ENCODE measurements at places on chromosomes 13 and 19.

DNA sequence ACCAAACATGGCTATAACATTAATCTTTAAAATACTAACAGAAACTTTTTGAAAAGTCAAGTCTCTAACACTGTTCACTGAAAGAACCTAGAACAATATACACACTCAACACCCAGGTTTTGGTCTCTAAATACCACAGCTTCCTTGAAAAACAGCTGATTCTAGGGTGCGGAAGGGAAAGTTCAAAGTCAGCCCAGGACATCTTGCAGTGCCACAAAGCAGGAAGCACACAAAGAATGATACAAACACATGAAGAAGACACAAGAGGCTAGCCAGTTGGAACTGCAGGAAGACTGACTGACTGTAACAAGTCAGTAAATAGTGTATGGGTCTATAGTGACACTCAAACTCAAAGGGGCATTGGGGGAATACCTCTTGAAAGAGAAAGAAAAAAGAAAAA is 4.6 kb downstream of the DEDD2 start:
- peaks cover 62% of the 10 kb centered on the region for H3K36me3 ChIP-seq
- H3K27ac ChIP-seq, result no peak overlapping the region
- peaks cover 29% of the 10 kb centered on the region for H3K4me1 ChIP-seq

GRCh38 chr19:2290441-2291184 is 8.6 kb upstream of the PEAK3 start:
- no peaks in the 10 kb centered on the region for H3K27me3 ChIP-seq
- H3K27ac ChIP-seq, result no peak overlapping the region
- H3K4me1 ChIP-seq, result peaks cover 49% of the 10 kb centered on the region
- peak overlapping the region; percentile 71 for H3K4me3 ChIP-seq
- peak; percentile 76 for DNase-seq

GRCh38 chr19:55625004-55625326 is 599 bp upstream of the ZNF784 start:
- no peaks in the 10 kb centered on the region for H3K36me3 ChIP-seq
- no peaks in the 10 kb centered on the region for H3K27me3 ChIP-seq
- peak overlapping the region; percentile 87 for H3K27ac ChIP-seq
- H3K4me1 ChIP-seq, result peaks cover 14% of the 10 kb centered on the region
- H3K4me3 ChIP-seq, result peak overlapping the region; percentile 47
- DNase-seq, result no peak

GRCh38 chr13:50244713-50245574 is 229.7 kb downstream of the KCNRG start:
- no peak for DNase-seq
- H3K36me3 ChIP-seq, result no peaks in the 10 kb centered on the region
- no peak overlapping the region for H3K27ac ChIP-seq
- no peak overlapping the region for H3K4me3 ChIP-seq

DNA sequence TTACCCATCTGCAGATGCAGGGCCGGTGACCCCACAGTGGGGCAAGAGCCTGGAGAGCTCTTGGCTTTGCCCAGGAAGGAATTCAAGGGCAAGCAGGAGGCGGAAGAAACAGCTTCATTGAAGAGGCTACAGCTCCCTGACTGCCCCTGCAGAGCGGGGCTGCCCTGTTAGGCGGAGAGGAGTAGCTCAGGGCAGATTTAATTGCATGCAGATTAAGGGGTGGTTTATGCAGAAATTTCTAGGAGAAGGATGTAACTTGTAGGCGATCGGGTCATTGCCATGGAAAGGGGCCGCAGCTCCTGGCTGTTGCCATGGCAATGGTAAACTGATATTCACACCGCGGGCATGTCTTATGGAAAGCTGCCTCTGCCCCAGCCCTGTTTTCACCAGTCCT is 94.1 kb downstream of the ATP11A start:
- H3K27me3 ChIP-seq, result no peaks in the 10 kb centered on the region
- no peak overlapping the region for H3K4me3 ChIP-seq
- no peak overlapping the region for H3K27ac ChIP-seq
- DNase-seq, result no peak
- H3K36me3 ChIP-seq, result peaks cover 2% of the 10 kb centered on the region
- H3K4me1 ChIP-seq, result no peaks in the 10 kb centered on the region

DNA sequence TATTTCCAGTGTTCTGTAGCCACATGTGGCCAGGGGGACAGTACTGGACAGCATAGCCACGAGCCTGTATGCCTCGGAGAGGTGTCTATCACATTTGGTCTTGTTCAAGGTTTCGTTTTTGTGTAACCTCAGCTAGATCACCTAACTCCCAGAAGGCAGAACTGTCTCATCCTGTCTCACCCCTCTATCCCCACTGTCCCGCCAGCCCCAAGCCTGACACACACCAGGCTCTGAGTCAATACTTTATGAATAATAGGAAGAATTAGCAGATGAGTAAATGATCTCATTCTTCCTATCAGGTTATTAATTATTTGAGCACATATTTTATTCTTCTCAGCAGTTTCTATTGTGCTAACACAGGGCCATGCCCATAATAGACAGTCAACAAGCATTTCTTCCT is 132.2 kb downstream of the NUFIP1 start:
- no peaks in the 10 kb centered on the region for H3K27me3 ChIP-seq
- no peaks in the 10 kb centered on the region for H3K4me1 ChIP-seq
- no peak for DNase-seq
- H3K4me3 ChIP-seq, result no peak overlapping the region
- H3K27ac ChIP-seq, result no peak overlapping the region
- H3K36me3 ChIP-seq, result no peaks in the 10 kb centered on the region

DNA sequence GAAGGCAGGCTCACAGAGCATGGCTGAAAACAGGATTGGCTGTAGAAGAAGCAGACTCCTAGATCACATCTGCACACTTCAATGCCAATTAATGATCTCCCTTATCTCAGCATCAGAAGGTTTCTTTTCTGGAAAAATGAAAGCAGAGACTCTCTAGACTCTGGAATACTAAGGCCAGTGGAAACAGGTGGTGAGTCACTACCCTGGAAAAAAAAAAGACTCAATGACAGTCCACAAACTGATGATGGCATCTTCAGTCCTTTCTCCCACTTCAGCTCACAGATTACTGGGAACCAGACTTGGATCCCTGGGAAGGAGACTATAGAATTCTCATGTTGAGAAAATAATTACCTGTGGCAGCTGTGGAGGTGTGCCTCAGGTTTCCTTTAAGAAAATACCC is 47.5 kb upstream of the MBNL2 start:
- H3K4me1 ChIP-seq, result no peaks in the 10 kb centered on the region
- no peak for DNase-seq
- no peaks in the 10 kb centered on the region for H3K36me3 ChIP-seq
- no peak overlapping the region for H3K4me3 ChIP-seq
- H3K27ac ChIP-seq, result no peak overlapping the region

DNA sequence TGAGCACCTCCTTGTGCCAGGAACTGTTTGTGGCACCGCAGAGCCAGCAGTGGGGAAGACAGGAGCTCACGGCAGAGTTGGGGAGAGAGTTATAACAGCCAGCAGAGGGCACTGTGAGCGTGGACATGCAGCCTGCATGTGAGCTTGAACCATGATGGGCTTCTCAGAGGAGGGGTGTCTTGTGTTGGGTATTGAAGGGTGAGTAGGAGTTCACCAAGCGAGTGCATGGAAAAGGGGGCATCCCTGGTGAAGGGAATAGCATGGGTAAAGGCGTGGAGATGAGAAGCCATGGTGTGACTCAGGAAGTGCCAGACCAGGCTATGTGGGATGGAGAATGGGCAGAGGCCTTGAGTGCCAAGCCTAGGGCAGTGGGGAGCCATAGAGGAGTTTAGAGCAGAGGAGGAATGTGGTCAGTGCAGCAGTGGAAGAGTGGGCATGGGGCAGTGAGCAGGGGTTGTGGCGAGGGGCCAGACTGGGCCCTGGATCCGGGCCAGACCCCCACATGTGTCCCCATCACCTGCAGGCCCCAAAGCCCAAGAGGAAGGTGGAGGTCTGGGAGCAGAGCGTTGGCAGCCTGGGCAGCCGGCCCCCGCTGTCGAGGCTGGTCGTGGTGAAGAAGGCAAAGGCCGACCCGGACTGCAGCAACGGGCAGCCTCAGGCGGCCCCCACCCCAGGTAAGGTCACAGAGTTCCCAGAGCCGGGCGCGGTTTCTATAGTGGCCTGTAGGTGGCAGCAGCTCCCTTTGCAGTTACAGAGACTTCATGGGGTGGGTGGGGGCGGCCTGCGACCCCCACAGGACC is 11.8 kb upstream of the SHD start:
- H3K4me1 ChIP-seq, result no peaks in the 10 kb centered on the region
- no peak overlapping the region for H3K4me3 ChIP-seq
- peak; percentile 70 for DNase-seq
- no peak overlapping the region for H3K27ac ChIP-seq
- no peaks in the 10 kb centered on the region for H3K27me3 ChIP-seq

- H3K4me1 ChIP-seq, result no peaks in the 10 kb centered on the region
- no peak overlapping the region for H3K27ac ChIP-seq
- no peak overlapping the region for H3K4me3 ChIP-seq
- no peaks in the 10 kb centered on the region for H3K36me3 ChIP-seq
Measured at GRCh38 chr13:54356849-54357248, 1328.2 kb downstream of the OLFM4 start.
